Sigmoid colon (tissue), 7 donors: ENCODE measurements at places on chromosomes 11 and 22. TPM values are rescaled to one million over a fixed set of nuclear protein-coding genes. Genes with fewer than 3 reads are reported as not detected.

The EXPH5 gene
- polyA plus RNA-seq: 1.4 TPM

The MRGPRX4 gene
- not detected for polyA plus RNA-seq

- no peak overlapping the region for H3K27ac ChIP-seq
- no peaks in the 10 kb centered on the region for H3K4me1 ChIP-seq
- peaks cover 4% of the 10 kb centered on the region for H3K27me3 ChIP-seq
- no peaks in the 10 kb centered on the region for H3K36me3 ChIP-seq
- H3K4me3 ChIP-seq: no peak overlapping the region
- DNase-seq: no peak
These were observed 10.4 kb upstream of the SAMM50 start for GRCh38 chr22:43944670-43945430.

DNA sequence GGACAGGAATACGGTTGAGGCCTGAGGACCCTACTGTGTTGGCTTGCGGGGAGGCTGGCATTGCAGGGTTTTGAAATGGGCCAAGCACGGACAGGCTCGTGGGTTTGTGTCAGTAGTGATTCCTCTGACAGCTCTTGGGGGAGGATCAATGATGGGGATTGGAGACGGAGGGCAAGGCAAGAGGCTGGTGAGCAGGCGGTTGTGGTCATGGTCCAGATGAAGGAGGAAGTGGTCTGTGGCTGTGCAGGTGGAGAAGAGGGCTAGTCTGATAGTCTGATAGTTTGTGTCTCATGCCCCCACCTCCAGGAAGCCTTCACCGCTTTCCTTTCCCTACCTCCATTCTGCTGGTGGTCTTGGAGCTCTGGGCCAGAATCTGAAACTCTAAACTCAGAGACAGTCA lies 3.0 kb downstream of the MAFF start:
- no peaks in the 10 kb centered on the region for H3K36me3 ChIP-seq
- peak overlapping the region; percentile 98 for H3K27ac ChIP-seq
- no peak for DNase-seq
